Astrocyte of the hippocampus (primary cell): ENCODE measurements at places on chromosomes 4 and X.

DNA sequence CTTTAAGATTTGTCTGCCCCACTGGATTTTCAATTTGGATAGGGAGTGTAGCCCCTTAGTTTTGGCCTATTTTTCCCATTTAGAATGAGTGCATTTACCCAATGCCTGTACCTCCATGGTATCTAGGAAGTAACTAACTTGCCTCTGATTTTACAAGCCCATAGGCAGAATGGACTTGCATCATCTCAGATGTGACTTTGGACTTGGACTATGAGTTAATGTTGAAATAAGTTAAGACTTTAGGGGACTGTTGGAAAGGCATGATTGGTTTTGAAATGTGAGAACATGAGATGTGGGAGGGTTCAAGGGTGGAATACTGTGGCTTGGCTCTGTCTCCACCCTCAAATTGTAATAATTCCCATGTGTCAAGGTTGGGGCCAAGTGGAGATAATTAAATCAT lies 2480.2 kb downstream of the PCDH7 start:
- no peak for DNase-seq

DNA sequence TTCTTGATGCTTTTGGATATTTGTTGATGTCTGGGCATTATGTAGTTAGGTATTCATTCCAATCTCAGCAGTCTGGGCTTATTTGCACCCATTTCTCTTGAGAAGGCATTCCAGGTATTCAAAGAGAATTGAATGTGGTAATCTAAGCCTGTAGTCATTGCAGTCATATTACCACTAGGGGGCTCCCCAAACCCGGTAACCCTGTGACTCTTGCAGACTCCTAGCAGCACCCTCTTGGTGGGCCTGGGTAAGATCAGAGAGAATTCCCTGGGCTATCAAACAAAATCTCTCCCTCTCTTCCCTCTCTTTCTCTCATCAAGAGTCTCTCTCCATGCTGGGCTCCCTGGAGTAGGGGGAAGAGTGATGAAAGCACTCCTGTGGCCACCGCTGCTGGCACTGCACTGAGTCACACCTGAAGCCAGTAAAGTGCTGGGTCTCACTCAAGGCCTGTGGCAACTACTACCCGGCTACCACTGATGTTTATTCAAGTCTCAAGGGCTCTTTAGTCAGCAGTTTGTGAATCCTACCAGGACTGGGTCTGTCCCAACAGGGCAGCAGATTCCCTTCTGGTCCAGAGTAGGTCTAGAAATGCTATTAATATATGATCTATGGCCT lies 187.7 kb upstream of the NUDT10 start:
- DNase-seq = peak; percentile 53

GRCh38 chr4:124530464-124531077 lies 182.0 kb downstream of the ANKRD50 start:
- no peak for DNase-seq

GRCh38 chr4:51885363-51885762 lies 42.4 kb downstream of the DCUN1D4 start:
- DNase-seq = peak; percentile 38

- no peak for DNase-seq
Measured at GRCh38 chrX:85996555-85996954, 50.8 kb downstream of the CHM start.

DNA sequence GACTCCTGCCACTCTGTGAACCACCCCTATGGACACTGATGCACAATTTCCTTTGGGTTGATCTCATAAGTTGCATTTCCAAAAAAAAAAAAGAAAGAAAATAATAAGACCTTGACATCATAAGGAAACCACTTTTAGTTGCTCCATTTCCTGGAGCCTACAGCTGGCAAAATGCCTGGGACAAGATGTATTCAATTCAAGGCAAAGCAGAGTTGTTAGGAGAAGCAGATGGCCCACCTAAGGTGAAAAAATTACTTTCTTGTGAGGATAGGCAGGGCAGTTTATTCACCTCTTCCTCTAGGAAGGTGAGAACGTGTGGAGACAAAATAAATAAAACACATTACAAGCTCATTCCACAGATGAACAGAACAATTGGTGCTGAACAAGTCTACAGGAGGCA lies 14.1 kb upstream of the SCRG1 start:
- DNase-seq = no peak

GRCh38 chr4:70559211-70559830 lies 32.7 kb upstream of the AMBN start:
- peak; percentile 65 for DNase-seq

- no peak for DNase-seq
Measured at GRCh38 chrX:39841604-39842003, 256.2 kb downstream of the BCOR start.

DNA sequence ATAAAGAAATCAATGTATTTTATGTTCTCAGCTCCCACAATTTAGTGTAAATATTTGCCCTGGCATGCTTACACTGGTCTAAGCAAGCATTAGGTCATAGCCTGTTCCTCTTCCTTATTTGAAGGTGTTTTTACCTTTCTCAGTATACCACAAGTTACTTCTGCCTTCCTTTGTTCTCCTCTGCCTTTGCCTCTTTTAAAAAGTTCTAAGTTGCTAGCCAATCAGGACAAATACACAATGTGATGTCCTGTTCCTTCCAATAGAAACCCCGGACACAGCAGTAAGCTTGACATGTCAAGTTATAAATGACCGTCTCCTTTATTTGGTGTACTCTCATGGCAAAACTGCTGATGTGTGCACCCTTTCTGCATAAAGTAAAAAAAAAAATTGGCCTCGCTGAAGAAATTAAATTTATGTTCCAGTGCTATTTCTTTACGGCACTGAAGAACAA lies 49.4 kb downstream of the UGT2B10 start:
- DNase-seq = no peak

- DNase-seq = peak; percentile 51
Measured at GRCh38 chr4:2042204-2042946, 16.8 kb upstream of the NAT8L start.

DNA sequence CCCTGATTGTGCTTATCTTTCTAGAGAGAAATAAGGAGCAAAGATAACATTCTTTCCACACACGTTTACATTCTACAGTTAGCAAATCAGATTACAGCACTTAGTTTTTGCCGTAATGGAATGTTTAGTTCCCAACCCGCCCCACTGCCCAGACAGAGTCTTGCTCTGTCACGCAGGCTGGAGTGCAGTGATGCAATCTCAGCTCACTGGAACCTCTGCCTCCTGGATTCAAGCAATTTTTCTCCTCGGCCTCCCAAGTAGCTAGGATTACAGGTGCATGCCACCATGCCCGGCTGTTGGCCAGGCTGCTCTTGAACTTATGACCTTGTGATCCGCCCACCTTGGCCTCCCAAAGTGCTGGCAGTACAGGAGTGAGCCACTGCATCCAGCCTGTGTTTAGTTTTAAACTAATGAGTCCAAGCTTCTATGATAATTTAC lies 8.4 kb upstream of the PRPS1 start:
- no peak for DNase-seq

DNA sequence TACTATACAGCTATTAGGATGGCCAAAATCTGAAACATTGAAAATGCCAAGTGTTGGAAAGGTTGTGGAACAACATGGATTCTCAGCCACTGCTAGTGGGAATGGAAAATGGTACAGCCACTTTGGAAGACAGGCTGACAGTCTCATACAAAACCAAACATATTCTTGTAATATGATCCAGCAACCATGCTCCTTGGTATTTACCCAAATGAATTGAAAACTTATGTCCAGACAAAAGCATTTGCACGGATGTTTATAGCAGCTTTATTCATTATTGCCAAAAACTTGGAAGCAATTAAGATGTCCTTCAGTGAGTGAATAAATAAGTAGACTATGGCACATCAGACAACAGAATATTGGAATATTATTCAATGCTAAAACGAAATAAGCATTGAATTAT lies 105.8 kb upstream of the DCLK2 start:
- DNase-seq = no peak

- DNase-seq = no peak
Measured at GRCh38 chr4:14621731-14622463, 380.4 kb upstream of the CPEB2 start.

GRCh38 chrX:119228512-119229252 lies 7.4 kb upstream of the PGRMC1 start:
- DNase-seq = peak; percentile 85

- no peak for DNase-seq
Measured at GRCh38 chr4:17565846-17566245, 11.2 kb upstream of the LAP3 start.

GRCh38 chr4:172048666-172049065 lies 235.5 kb downstream of the GALNTL6 start:
- no peak for DNase-seq

GRCh38 chr4:3803946-3804345 lies 37.8 kb downstream of the ADRA2C start:
- no peak for DNase-seq

- no peak for DNase-seq
Measured at GRCh38 chrX:9942086-9942485, 25.1 kb upstream of the CLDN34 start.

- DNase-seq = no peak
Measured at GRCh38 chrX:103360092-103360491, 3.8 kb downstream of the TCEAL9 start.

GRCh38 chrX:53048169-53049126 lies at the start of gene GPR173:
Gene GPR173 (plus strand): TSS chrX:53048789. CDS start chrX:53076622, 27,833 bp downstream.
- DNase-seq = peak; percentile 80

GRCh38 chr4:17024425-17024824 lies 126.0 kb upstream of the LDB2 start:
- DNase-seq = no peak

DNA sequence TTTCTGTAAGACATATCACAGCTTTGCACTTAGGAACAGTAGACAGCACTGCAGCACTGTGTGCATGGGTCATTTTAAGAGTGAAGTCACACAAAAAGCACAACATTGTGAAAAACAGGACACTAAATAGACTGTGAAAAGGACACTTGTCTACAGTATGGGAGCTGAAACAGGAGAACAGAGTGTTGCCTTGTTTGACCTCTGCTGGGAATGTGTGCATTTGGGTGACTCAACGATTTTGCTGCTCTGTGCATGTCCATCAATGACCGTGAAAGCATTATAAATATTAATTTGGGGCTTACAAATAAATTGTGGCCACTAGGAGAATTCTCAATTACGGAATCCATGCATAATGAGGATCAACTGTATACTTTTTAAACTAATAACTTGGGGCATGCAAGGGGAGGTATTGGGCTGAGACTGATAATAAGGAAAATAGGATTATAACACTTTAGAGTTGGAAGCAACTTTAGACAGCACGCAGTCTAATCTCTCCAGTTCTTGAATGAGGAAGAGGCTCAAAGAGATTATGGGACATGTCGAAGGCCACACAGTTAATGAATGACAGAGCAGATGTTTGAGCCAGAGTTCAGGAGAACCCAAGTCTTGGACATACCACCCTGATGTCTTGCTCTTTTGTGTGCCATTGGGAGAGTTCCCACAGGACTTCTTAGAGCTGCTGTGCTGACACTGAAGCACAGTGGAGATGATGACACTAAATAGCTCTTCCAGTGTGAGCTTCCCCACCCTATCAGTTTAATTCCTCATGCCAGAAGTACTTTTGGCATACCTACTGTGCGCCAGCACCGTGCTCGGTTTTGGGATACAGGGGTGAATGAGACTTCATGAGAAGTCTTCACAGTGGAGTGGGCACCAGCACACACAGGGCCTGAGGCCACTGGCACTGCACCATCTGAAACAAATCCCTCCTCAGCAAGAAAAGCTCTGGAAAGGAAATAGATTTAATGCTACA lies 79.3 kb downstream of the FRAS1 start:
- peak; percentile 33 for DNase-seq

GRCh38 chr4:94390804-94391410 lies 48.3 kb upstream of the HPGDS start:
- peak; percentile 37 for DNase-seq

- DNase-seq = no peak
Measured at GRCh38 chr4:82421796-82422560, 8.3 kb downstream of the HNRNPDL start.

DNA sequence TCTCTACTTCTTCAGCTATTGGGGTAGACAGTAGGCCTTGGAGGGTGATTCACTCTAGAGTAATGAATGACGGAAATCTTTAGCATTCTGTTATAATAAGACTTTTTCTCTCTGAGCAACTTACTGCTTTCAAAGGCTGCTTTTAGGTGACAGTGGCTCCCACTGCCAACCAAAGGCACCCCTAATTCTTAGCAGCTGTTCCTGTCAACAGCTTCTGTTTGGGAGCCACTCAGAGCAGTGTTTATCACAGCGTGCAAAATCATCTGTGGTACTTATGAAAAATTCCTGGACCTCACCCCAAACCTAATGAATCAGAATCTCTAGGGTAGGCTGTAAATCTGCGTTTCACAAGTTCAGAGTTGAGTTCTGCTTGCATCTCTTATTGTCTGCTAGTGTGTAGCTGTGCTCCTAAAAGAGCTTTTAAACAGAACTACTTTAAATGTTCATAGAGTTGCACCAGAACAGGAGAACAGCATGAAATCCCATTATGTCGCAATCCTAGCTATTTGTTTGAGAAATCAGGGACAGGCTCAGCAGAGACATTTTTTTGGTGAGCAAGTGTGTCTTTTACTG lies 52.8 kb upstream of the POU4F2 start:
- DNase-seq = peak; percentile 5

- peak; percentile 80 for DNase-seq
Measured at GRCh38 chr4:153790962-153791551, 2.2 kb upstream of the SFRP2 start.

DNA sequence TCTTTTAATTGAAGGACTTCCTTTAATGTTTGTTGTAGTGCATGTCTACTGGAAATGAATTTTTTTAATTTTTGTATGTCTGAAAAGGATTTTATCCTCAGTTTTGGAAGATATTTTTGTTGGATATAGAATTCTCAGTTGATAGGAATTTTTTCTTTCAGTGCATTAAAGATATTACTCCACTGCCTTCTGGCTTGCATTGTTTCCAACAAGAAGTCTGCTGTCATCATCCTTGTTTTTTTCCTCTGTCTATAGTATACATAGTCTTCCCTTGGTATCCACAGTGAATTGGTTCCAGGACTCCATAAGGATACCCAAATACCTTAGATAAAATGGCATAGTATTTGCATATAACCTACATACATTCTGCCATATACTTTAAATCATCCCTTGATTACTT lies 33.5 kb downstream of the SCD5 start:
- DNase-seq = no peak

- no peak for DNase-seq
Measured at GRCh38 chr4:15293711-15294110, 134.1 kb upstream of the C1QTNF7 start.

- DNase-seq = no peak
Measured at GRCh38 chr4:7598939-7599790, 164.4 kb upstream of the PSAPL1 start.

- peak; percentile 70 for DNase-seq
Measured at GRCh38 chrX:40278340-40279090, 180.8 kb upstream of the BCOR start.

GRCh38 chrX:152831391-152831790 lies 528 bp downstream of the NSDHL start:
- no peak for DNase-seq
